ENCODE measurements at places on chromosomes 7 and 10.

DNA sequence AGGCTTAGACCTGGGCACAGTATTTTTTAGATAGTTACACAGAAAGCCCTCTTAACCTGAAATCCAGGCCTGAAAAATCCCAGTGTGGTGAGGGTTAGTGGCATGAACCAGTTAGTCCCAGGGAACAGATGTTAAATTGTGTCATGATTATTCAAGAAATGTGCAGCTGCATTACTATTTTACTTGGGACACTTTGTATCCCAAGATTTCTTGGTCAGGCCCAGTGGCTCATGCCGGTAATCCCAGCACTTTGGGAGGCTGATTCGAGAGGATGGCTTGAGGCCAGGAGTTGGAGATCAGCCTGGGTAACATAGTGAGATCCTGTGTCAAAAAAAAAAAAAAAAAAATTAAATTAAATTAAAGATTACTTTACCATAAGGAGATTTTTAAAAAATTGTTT is 36.0 kb upstream of the OTUD1 start:
- no peak for DNase-seq

DNA sequence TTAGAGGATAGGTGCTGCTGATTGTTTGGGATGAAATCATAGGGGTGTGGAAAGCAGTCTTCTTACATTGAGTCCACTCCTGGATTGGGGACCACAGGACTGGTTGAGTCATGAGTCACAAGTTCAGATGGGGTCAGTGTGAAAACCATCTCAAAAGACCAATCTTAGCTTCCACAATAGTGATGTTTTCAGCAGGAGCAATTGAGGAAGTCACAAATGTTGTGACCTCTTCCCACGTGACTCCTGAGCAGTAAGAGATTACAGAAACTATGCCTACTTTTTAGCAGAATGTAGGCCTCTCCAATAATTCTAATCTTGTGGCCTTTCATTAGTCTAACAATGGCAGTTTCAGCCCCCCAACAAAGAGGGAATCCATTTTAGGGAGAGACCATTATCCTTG is 256.9 kb upstream of the CDC14C start:
- DNase-seq, result no peak

- no peak for DNase-seq
These were observed 57.4 kb upstream of the FERD3L start for GRCh38 chr7:19202599-19202998.

- no peak for DNase-seq
These were observed 109.1 kb downstream of the LSM5 start for GRCh38 chr7:32381024-32381601.

- peak; percentile 64 for DNase-seq
These were observed 11.8 kb upstream of the DRGX start for GRCh38 chr10:49407552-49408137.

- DNase-seq, result no peak
These were observed 22.5 kb downstream of the UPP1 start for GRCh38 chr7:48111596-48111995.

- DNase-seq, result no peak
These were observed 59.7 kb downstream of the TFAM start for GRCh38 chr10:58444876-58445275.

DNA sequence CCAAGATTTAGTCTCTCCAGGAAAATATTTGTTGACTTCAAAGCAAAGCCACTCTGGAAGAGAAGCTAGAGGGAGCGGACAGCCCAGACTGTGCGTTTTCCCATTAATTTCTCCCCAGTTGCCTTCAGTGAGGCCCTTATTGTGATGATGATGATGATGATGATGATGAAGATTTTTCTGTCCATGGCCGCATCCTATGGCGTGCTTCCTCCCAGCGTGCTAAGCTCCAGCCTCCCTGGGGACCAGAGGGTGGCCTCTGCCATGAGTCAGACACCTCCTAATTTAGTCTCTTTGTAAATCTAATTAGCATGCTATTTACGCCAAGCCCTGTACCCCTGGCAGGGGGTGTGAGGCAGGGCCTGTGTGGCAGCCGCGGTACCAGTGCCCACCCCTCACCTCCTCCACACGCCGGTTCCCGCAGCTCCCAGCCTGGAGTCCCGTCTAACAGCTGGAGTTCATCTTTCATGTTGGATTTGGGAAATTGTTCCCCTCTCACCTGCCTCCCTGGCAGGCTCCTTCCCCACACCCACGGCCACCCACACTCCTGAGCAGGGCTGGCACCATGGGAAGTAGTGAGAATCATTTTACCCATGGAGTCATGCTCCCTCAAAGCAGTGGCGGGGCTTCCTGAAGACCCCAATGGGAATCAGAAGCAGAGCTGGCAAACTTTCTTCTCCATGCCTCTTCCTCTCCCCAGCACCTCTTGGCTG is 92.2 kb downstream of the C10orf105 start:
- no peak for DNase-seq

DNA sequence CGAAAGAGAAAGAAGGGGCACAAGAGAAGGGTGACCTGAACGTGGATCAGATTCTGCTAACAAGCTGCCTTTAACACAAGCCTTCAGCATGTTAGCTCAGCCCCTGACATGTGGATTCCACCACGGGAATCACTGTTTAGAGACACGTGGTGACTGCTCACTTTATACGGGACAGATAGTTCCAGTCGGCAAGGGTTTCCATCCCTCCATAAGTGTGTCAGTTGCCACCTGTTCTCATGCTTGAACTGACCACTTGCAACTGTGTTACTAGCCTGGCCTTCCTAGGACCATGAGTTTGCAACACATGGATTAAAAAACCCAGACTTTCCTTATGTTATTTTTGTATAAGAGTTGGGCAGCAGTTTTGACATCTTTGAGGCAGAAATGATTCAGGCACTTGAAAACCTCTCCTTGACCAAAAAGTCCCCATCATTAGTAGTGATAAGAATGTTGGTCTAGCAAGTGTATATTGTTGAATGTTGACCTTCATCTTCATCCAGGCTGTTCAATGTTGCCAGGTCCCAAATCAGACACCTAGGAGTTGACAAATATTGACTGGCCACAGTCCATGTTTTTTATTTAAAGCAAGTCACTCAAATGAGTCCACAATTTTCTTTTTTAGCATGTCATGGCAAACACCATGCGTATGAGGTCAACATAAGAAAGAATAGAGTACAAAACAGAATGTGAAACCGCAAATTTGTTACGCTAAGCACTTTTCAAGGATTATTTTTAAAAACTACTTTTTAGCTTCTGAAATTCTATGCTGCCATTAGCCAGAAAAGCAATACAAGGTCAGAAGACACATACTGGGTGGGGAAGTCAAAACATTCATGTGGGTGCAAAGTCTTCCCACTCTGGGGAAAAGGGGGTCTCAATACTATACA is 101.6 kb downstream of the ABLIM1 start:
- DNase-seq, result no peak

- DNase-seq, result no peak
These were observed 86.7 kb downstream of the MDFIC start for GRCh38 chr7:115008465-115009114.

DNA sequence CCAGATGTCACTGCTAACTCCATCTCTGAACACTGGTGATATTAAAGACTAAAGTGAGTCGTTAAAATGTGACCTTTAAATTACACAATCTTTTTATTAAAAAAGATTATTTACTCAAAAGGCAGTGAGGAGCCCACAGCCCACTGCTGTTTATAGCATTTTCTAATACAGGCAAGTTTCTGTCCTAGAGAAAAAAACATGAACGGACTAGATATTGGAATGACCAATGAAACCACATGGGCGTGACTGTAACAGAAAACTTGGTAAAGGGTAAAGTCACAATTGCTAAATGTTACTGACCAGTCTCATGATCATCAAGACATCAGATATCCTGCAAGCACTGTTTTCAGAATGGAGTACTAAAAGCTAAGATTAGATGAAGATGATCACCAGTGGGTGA is 78.7 kb downstream of the FEZF1 start:
- no peak for DNase-seq

DNA sequence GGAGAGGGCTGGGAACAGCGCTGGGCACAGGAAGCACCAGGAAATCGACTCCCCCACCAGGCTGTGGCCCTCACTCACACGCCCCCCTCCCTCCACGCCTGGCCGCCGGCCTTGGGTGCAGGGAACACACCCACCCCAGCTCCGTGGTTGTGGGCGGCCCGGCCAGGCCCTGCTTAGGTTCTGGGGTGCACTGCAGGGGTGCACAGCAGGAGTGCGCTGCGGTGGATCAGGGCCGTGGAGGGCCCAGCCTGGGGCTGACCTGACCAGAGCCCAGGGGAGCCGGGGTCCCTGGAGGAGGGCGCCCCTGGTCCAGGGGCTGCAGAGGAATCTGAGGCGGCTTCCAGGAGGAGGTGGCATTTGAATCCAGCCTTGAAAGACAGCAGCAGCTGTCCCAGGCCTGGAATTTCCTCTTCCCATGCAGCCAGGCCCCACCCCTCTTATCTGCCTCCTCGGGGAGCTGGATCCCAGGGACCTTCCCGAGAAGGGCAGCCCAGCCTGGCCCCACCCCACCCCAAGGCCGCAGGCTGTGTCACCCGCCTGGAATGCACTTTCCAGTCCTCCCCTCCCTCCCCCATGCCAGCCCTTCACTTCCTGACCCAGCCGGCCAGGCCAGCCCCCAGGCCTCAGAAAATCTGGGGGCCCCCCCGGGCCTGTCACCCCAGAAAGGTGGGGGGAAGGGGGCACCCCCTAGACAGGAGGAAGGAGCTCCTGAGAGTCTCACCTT is 18.4 kb upstream of the PDGFA start:
- no peak for DNase-seq

- DNase-seq, result peak; percentile 91
These were observed at the start of gene TMEM248 for GRCh38 chr7:66920769-66921395. Gene TMEM248 (plus strand): TSS chr7:66921225. CDS start chr7:66941866, 20,641 bp downstream.

DNA sequence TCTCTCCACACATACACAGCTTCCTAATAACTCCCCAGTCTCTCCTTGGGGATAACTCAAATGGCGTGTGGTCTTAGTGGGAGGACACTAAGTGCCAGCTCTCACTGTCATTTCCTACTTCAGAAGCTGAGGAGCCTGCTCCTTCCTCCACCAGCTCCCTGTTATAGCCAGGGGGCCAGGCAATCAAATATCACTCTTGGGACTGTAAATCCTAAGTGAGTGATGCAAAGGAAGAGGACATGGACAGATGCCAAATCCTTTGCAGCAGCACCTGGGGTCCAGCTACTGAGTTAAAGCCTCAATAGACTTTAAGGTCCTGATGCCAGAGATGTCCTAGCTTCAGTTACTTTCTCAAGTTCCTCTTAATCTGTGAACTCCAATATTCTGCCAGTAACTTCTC is 34.1 kb downstream of the SEM1 start:
- no peak for DNase-seq

- DNase-seq, result no peak
These were observed 256.4 kb downstream of the TRIL start for GRCh38 chr7:28701731-28702130.

DNA sequence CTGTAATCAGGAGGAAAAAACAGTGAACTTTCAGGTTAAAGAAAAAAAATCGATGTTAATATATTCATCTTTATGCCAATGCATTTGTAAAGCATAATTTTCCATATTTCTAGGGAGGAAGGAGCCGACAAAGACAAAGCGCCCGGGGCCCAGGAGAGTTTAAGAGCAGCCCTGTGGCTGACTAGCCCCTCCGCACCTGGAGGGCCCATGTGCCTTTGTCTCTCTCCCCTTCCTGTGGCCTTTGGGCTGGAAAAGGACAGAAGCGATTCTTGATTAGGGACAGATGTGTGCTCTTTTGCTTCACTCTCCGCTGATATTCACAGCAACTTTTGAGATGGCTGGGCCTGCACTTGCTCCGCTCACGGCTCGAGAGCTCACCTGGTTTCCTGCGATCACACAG is 23.1 kb downstream of the DDC start:
- DNase-seq, result no peak

GRCh38 chr7:28573059-28573553 is 160.8 kb downstream of the CREB5 start:
- DNase-seq, result no peak

DNA sequence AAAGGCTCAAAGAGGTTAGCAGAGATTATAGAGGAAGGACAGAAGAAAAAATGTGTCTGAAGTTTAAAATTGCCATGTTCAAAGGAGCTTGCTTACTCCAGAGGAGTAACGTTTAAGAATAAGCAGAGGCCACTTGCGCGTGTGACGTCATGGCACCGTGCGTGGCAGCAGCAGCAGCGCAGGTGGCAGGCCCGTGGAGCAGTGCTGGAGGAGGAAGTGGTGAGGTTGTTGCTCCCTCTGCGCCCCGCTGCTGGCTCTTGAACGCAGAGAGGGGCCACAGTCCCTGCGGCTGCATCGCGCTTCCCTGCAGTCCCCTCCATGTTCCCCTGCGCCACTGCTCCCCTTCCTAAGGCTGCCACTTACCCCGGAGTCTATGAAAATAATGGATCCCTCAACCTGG is 37.5 kb downstream of the GDI2 start:
- peak; percentile 20 for DNase-seq

GRCh38 chr7:44309271-44310091 is 15.9 kb downstream of the CAMK2B start:
- DNase-seq, result peak; percentile 46

- DNase-seq, result no peak
These were observed 24.7 kb downstream of the STAM start for GRCh38 chr10:17668435-17669184.

DNA sequence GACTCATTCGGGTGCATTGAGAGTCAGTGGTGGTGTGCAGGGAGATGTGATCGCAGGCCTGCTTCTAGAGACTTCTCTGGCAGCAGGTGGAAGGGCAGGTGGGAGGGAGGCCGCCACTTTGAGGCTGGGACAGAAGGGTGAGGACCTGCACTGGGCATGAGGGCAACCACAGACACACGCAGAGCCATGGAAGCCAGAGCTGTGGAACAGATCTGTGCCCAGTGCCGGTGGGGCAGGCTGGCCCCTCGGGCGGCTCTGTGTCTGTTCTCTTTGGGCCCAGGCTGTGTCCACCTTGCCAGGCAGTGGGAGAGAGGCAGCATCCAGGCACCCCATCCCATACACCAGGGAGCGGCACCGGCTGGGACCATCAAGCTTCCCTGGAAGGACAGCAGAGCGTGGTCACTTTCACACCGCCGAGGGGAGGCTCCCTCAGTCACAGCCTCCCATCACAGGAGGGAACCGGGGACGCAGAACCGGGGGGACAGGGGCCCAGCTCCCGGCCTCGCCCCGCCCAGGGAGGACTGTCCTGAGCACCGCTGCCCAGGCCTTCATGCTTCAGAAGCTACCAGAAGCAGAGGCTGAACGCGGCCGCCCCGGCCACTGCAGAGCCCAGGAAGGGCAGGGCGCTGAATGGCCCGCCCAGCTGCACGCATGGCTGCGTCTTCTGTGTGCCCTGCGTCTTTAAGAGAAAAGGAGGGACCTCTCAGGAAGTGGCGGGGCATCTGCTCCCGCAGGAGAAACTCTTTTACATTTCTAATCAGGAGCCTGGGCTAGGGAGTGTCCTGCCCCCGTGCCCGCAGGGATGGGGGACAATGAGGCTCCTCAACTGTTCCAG is 32.1 kb downstream of the EN2 start:
- DNase-seq, result no peak
